Stimulated activated CD4-positive, alpha-beta T cell treated with anti-CD3 and anti-CD28 coated beads, Interleukin-1b, Interleukin-23, amount 100 ng/mL, for 1 hour (primary cell): ENCODE measurements at places on chromosomes 2 and 18.

- no peak for DNase-seq
These were observed 6.1 kb upstream of the LBH start for GRCh38 chr2:30225131-30225762.

DNA sequence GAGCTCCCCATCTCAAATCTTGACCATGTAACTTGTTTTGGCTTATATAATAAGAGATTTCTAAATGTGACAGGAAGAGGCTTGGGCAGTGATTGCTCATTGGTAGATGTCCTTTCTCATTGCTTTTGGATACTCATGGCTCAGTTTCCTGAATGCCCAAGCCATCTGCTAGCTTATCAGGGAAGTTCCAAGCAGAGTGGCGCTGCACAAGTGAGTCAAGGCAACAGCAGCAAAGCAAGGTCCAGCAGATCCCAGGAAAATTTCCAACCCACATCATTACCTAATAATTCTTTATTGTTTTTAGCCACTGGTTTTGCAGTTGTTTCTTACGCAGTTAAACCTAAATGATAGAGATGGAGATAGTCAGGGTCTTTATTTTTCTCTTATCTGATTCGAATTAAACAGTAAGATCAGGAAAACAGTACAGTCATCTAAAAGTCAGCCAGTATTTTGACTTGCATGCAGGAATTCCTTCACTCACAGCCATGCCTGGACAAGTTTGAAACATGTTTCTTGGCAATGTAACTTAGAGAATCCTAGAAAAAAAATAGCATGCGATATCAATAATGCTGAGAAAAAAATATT, 349.7 kb upstream of the TMEFF2 start:
- no peak for DNase-seq

DNA sequence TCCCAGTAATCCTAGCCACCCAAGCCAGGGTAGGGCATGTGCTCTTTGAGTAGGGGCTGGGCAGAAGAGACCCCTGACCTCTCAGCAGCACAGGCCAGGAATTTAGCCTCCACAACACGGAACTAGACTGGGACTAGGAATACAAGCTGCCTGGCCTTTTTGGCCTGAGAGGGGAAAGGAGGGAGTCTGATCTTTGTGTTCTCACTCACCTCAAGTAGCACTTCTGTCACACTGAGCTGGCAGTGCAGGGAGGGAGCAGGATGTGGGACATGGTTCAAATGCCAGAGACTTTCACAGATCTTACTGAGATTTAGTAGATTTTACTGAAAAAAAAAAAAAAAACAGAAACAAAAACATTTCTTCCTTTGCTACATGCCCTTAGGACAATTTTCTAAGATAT, 395.2 kb downstream of the CMPK2 start:
- no peak for DNase-seq

- DNase-seq: no peak
These were observed 40.4 kb upstream of the MRPL33 start for GRCh38 chr2:27730980-27731691.

GRCh38 chr18:41982942-41983660, 28.1 kb downstream of the PIK3C3 start:
- no peak for DNase-seq

DNA sequence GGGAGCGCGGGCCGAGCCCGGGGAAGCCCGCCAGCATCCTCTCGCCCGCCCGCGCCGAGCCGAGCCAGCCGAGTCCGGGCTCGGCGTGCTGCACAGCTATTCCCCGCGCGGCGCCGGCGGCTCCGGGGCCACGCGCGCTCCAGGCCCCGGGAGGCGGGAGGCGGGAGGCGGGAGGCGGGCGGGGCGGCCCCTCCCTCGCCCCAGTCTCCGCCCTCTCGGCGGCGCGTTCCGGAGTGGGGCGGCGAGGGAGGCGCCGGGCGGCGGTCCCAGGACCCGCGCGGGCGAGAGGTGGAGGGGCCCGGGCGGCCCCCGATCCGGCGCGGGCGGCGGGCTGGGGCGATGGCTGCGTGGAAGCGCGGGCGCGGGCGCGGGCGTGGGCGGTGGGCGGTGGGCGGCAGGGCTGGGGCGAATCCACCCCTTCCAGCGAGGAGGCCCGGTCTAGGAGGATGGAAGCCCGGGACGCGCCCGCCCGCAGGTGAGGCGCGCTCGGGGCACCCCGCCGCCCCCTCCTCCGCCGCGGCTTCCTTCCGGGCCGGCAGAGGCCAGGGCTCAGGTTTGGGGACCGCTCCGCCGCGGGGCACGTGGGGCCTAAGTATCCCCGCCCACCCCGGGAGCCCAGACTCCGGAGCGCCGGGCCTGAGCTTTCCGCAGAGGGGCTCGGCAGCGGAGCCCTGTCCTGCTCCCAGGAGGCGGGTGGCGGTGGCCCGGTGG, at the start of gene ADCY3:
Gene ADCY3, minus strand, starts transcription at position 140 of the 711 bp plus-strand sequence. CDS start 1,250 bp downstream, outside the sequence.
- peak; percentile 33 for DNase-seq

DNA sequence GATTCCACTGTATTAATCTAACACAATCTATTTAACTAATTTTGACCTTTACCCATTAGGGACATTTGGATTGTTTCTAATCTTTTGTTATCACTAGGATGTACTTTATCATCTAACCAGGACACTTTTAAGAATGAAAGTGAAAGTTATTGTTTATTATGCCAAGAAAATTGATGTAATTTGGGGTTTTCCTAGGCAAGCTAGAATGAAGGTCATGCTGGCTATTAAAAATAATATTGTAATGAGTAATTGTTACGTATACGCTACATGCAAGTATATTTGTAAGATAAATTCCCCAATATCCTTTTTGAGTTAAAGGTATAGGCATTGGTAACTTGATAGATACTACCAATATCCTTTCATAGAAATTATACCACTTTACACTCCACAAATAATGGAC, 74.6 kb downstream of the COL5A2 start:
- no peak for DNase-seq

DNA sequence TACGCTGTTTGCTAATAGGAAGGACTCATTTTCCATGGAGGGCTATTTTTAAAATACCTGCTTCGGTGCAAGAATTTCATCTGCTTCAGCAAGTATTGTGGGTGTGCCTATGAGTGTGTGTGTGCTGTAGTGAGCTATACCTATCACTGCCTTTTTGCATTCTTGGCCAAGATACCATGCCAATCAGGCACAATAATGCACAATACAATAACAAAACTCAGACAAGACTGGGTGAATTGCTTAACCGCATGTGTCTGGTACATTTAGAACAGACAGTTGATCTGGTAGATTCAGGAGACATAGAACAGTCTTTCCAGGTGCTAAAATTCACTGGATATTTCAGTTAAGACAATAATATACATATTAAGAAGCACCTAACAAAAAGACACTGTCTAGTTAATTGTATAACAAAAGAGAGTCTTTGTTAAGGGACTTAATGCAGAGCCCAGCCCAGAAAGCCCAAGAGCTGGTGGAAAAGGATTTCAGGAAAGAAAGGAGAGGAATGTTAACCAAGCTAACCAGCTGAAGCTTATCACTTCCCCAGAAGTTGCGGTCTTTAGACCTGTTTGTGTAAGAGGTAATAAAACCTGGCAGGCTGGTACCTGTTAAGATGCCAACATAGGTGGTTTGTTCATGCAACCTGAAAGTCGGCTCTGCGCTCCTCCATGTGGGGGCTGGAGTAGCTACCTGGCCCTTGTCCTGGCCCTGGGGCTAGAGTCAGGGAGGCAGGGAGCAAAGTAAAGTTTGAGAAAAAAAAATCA, 153.3 kb upstream of the RBMS1 start:
- DNase-seq: no peak

- DNase-seq: no peak
These were observed 85.2 kb downstream of the EML6 start for GRCh38 chr2:54808661-54809060.

GRCh38 chr2:123688231-123688940, 336.7 kb upstream of the CNTNAP5 start:
- no peak for DNase-seq

DNA sequence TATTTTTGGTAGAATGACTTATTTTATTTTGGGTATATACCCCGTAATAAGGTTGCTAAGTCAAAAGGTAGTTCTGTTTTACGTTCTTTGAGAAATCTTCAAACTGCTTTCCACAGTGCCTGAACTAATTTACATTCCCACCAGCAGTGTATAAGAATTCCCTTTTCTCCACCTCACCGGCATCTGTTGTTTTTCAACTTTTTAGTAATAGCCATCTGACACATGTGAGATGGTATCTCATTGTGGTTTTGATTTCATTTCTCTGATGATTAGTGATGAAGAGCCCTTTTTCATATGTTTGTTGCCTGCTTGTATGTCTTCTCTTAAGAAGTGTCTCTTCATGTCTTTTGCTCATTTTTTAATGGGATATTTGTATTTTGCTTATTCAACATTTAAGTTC, 215.2 kb upstream of the TFPI start:
- DNase-seq: no peak

- no peak for DNase-seq
These were observed 56.7 kb downstream of the SF3B1 start for GRCh38 chr2:197378086-197378485.

DNA sequence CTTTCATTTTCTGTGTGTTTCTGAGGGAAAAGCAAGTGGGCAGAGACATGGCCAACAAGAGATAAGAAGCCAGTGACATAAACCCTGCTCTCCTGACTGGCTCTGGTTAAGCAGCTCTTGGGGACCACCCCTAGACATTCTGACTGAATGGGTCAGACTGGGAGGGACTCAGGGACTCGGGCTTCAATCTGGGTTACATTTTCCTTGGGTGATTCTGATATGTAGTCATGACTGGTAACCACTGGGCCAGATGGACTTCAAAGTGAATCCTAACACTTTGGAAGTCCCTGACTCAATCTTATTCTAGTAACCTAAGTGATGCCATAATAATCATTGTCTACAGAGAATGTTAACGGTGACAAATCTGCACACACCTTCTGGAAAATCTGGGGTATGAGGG, 397.8 kb downstream of the NBAS start:
- DNase-seq: no peak

DNA sequence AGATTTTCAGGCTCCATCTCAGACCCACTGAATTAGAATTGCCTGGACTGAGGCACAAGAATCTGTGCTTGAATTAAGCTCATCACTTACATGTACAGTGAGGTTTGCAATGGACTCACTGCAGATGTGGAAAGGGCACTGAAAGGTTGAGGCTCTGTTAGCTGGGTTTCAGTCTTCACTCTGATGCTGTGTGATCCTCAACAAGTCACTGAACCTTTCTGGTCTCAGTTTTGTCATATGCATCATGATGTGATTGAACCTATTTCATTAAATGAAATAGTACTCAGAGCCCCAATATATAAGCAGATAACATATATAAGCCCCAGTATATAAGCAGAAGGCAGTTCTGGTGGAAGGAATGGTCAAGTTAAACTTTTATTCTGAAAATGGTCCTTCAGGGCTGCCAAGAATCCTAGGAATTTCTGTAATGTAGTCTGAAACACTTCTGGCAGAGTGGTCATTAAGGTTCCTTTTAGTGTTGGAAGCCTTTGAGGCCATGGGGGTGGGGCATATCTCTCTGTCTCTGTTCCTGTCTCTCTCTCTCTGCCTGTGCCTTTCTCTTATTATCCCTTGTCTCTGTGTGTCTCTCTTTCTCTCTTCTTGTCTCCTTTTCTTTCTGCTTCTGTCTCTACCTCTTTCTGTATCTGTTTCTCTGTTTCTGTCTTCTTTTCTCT, 110.4 kb downstream of the ADCYAP1 start:
- no peak for DNase-seq

- no peak for DNase-seq
These were observed 26.6 kb upstream of the GBX2 start for GRCh38 chr2:236194786-236195185.

DNA sequence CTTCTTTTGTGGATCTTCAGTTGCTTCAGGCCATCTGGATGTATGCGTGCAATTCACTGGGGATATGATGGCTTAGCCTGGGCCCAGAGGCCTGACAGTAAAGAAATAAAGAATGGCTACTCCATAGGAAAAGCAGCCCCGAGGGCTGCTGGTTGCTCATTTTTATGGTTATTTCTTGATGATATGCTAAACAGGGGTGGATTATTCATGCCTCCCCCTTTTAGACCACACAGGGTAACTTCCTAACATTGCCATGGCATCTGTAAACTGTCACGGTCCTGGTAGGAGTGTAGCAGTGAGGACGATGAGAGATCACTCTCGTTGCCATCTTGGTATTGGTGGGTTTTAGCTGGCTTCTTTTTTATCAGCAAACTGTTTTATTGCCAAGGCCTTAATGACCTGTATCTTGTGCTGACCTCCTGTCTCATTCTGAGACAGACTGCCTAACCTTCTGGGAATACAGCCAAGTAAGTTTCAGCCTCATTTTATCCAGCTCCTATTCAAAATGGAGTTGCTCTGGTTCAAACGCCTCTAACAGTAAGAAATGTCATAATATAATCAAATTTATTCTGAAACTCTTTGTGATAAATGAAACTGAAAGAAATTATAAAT, 60.5 kb downstream of the DSEL start:
- DNase-seq: no peak

GRCh38 chr2:190344276-190344827, 963 bp downstream of the INPP1 start:
- DNase-seq: no peak

DNA sequence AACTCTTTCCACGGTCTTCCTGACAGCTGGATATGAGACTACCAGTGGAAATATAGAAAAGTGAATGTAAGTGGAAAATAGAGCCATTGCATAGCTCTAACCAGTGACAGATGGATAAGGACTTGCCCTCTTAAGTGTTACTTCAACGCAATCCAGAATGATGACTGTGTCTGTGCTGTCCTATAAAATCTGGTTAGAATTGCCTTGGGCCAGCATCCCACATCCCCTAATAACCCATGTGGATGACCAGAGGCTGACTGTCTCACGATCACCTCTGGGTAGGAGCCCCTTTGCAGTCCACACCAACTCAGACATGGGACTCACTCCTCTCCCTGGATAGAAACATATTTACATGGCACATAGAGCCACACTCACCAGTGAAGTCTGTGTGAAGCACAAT, 186.6 kb downstream of the C1D start:
- DNase-seq: no peak

GRCh38 chr2:226544596-226545210, 254.9 kb downstream of the IRS1 start:
- no peak for DNase-seq

- DNase-seq: no peak
These were observed 96.9 kb downstream of the TANC1 start for GRCh38 chr2:159065313-159065712.

DNA sequence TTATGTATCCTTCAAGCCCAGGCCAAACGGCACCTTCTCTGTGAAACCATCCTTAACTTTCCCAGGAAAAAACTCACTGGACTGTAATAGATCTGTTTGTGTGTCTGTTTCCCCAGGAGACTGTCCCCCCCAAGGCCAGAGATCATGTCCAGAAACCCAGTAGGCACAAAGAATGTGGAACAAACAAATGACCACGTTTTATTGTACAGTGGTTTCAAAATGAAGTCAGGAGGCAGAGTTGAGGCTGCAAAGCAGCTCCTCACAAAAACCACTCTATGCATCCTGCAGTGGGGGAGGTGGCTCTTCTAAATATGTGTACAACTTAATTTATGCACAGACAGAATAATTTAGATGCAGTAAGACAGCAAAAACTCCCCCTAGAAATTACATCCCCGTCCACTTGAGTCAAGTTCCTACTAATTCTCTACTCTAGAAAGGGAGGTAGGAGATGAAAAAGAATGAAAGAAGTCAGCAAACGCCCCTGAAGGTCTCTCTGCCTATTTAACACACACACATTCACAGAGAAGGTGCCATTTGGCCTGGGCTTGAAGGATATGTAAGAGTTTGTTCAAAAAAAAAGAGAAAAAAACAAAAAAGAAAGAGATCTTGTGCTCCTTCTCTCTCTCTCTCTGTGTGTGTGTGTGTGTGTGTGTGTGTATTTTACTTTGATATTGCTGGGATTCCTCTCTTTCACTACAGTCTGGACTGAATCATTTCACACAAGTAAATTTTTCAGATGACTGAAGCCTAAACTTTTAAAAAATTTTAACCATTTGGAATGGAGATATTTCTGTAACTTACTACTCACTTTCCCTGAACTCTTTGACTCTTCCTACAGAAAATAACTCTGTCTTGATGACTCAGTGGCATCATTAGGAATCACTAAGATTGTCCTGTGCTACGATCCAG, 19.5 kb downstream of the BCL2 start:
- no peak for DNase-seq
